ENCODE measurements at places on chromosomes 5 and 9. TPM values are rescaled to one million over a fixed set of nuclear protein-coding genes. Genes with fewer than 3 reads are reported as not detected.

- DNase-seq, result no peak
Measured at GRCh38 chr5:167863883-167864282, 427.6 kb upstream of the WWC1 start.

- no peak for DNase-seq
Measured at GRCh38 chr9:130833031-130833990, 1.7 kb upstream of the ABL1 start.

DNA sequence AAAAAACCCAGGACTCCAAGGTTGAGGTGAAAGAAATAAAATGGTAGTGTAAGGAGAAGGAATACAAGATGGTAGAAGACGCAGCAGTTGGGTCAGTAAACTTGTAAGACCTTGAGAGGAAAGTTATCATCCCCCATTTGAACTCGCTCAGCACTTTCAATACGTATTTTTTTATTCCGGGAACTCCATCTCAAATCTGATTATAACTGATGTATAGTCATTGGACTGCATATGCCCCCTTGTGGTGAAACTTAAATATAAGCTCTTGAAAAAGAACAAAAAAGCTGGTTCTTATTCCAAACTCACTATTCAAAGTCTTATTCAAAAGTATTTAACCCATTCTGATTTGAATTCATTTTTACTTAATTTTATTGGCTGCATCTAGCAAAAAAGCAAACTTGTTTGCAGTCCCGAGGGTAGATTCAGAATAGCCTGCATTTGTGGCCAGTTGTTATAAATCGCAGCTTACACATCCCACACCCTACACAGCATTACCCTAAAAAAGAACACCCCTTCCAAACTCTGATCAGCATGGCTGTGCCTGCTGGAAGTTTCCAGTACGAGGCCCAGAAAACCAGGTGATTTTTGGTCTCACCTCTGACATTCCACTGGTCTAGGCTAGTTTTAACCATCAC lies 118.0 kb downstream of the ESM1 start:
- peak; percentile 62 for DNase-seq

DNA sequence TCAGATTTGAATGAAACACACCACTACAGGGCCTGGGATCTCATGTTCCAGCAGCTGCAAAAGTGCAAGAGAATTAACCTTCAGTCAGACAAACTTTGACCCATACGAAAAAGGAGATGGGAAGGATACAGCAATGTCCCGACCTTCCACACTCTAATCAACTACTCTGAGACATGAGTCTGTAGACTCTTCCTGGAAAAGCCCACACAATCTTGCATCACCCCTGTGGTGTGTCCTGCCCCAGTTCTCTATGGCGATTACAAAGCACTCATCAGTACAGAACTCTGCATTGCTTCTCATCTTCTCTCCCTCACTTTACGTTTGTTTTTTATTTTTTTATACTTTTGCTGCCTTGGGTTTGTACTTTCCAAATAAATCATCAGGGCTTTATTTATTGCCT lies 241.0 kb upstream of the KIF2A start:
- DNase-seq, result no peak

DNA sequence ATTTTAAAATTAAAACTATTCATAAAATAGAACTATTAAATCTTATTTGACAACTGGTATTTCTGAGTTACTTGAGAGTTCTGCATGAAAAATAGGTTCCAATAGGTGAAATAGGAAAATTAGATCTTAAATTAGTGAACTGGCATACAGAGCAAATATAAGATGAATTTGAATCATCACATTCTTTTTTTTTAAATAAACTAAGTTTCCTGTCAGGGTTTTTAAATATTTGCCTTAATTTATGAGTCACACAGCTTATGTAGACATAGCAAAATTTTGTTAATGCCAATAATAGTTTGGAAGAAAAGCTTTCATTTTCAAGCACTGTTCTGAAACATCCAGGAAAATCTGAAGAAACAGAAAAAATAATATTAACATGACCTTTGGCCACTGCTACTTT lies 311.7 kb upstream of the HAPLN1 start:
- DNase-seq, result no peak

The EQTN gene
- not detected for total RNA-seq

DNA sequence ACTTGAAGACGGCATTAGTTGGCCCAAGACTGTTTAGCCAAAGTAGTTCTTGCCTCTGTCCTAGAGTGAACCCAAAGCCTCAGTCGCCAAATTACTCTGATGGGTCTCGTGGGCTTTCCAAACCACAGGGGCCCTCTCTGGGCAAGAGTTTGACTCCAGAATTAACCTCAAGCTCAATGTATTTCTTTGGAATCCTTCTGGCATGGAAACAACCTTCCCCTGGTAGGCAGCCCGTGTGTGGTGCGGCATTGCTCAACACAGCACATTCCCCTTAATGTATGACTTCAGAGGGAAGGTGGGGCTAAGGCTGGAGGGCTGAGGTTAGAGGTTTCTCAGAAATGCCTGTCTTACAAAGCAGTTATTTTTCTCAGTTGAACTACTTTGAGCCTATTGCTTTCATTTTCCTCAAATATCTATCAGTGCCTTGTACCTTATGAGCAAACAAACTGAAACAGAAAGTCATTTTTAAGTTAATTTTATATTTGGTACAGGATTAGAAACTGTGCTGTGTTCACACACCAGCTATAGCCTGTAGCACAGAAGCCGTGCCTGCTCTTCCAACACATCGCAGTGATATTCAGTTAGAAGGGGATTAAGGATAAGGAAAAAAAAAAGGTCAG lies 123.9 kb upstream of the HAPLN1 start:
- no peak for DNase-seq

GRCh38 chr5:68353605-68354004 lies 138.0 kb downstream of the PIK3R1 start:
- no peak for DNase-seq

GRCh38 chr5:172140866-172141265 lies 47.2 kb downstream of the STK10 start:
- no peak for DNase-seq

The DOCK2 gene
- total RNA-seq, result 223 TPM

The ADGRD2 gene
- not detected for total RNA-seq

DNA sequence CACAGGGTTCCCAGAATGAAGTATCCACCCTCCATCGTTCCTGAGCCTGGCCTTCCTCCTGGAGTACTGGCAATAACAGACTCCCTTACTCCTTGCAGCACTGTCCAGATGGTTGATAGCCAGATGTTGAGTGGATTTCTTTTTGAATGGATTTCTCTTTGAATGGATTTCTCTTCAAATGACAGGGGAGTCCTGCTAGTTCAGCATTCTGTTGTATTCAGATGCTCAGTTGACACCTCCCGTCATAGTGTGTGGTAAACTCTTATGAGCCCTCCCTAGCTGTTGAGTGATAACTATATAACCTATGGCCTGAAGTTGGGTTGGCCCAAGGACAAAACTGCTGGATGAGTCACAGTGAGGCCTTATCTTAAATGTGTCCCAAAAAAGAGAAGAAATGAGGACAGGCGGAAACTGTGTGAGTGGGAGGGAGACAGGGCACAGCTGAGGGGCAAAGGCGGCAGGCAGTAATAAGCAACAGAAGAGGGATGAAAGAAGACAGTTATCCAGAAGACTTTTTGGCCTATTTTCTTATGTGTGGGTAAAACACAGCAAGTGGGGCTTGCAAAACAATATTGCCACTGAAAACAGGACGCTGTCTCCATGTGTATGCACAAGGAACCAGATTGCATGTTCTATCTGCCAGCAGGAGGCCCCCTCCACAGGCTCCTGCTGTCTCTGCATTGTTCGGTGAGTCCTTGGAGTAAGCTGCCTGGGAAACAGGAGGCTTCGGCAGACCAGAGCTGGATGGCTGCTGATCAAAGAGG lies 209.5 kb upstream of the S1PR3 start:
- no peak for DNase-seq

GRCh38 chr5:75656311-75657003 lies 45.2 kb downstream of the ANKDD1B start:
- DNase-seq, result no peak

DNA sequence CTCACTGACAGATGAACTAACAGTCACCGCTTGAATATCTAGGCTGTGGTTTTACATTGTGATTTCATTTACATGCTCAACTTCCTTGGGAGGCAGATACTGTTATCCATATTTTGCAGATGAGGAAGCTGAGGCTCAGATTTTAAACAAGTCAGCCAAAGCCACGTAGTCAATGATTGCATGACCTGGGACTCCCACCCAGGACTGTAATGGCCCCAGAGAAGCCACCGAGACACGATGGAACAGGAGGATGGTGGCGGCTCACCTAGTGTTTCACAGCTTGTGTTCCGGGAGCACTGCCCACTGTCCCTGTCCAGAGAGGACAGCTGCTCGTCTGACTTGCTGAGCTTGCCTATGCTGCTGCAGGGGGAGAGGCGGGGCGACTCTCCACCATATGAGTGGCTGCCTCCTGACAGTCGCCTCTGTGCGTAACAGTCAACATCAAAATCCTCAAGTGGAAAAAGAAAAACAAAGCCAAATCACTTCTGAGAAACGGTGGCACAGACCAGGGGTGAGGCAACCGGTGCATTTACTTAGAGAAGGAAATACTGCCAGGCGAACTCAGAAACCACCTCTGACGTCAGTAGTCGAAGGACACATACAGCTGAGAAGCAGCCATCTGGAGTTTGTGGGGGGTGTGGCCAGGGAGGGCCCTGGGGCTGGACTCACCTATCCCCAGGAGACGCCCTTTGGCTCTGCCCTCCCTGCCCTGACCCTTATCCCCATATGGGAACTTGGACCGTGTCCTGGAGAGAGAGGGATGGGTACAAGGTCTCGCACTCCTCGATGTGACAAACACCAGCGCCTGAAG lies 82.5 kb downstream of the PRRT1B start:
- DNase-seq, result peak; percentile 84

GRCh38 chr9:16278326-16278999 lies 592.0 kb downstream of the BNC2 start:
- DNase-seq, result no peak

DNA sequence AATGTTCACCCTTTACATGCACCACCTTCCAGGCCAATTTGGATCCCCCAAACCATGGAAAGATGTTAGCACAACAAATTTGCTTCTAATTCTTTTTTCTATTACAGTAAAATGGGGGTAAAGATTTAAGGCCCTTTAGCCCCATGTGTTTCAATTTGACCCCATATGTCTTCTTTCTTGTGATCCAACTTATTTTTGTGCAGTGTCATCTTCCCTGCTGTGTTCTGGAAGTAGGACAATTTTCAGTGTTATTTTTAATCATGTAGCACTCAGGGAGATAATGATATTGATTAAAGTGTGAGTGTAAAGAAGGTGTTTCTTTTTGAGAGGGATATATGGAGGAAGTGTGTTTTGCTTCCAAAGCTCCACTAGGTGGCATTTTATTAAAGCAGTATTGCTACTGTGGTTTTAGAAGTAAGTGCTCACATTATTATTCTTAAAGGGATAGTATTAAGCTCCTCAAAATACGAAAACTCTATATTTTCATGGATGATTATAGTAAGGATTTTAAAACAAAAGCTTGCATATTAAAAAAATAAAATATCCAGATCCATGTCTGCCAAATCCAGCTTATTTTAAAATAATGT lies 118.7 kb upstream of the ATP10B start:
- DNase-seq, result no peak

The C9 gene
- not detected for total RNA-seq

The FOXD4 gene
- total RNA-seq, result 0.30 TPM

The FBP1 gene
- 9.2 TPM for total RNA-seq

DNA sequence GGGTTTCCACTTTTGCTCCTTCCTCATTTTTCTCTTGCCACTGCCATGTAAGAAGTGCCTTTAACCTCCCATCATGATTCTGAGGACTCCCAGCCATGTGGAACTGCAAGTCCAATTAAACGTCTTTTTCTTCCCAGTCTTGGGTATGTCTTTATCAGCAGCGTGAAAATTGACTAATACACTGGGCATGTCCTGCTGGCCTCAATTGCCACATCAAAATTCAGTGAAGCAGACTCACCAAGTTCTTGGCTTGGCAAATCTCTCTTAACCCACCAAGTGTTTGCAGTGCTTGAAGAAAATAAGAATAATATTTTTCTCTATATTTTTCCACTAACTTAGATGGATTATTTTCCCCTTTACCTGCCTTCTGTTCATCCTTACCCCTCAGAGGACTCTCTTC lies 212.0 kb downstream of the BRINP1 start:
- no peak for DNase-seq

DNA sequence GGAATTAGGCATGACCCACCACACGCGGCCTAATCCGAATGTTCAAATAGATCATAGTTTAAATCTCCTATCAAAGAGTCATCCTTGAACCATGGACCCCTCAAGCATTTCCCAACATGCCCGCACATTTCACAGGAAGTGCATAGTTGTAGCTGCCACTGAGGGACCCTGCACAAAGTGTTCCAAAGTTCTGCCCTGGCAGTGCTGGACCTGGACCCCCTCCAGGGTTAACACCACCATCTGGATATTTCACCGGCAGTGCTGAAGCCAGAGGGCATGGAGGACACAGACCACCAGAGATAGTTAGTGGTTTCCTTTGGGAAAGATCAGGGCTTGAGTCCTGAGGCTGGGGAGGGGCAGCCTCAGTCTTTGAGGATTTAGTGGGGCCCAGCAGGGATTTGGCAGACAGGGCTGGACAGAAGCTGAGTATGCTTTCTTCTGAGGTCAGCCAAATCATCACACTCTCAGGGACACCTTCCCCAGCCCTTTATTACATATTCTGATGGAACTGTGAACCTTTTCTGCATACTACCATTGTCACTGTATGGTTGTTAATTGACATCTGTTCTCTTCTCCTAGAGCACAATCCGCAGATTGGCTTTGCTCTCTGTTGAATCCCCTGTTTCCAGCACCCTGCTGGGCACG lies 143.6 kb upstream of the EFNA5 start:
- no peak for DNase-seq

DNA sequence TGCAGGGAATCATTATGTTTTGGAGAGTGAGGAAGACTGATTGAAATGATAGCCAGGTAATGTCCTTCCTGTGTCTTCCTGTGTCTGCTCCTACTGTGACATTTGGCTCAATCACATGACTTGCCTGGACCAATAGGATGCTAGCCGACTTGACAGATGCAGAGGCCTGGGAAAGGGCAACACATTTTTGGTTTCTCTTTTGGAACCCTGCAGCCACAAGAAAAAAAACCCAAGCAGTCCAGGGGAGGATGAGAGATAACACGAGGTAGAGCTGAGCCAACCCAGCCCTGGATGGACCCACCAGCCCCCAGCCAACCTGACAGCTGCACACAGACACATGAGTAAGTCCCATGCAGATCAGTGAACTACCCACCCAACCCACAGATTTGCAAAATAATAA lies 256.1 kb upstream of the SMARCA2 start:
- DNase-seq, result no peak

Data from CD4-positive, alpha-beta memory T cell (primary cell).